RCC 7860 (cell line): ENCODE measurements at places on chromosomes 5 and 9.

GRCh38 chr9:133002147-133003070, 23.9 kb downstream of the GFI1B start:
- DNase-seq, result no peak

GRCh38 chr9:99294850-99295461, 72.9 kb downstream of the SEC61B start:
- no peak for DNase-seq

DNA sequence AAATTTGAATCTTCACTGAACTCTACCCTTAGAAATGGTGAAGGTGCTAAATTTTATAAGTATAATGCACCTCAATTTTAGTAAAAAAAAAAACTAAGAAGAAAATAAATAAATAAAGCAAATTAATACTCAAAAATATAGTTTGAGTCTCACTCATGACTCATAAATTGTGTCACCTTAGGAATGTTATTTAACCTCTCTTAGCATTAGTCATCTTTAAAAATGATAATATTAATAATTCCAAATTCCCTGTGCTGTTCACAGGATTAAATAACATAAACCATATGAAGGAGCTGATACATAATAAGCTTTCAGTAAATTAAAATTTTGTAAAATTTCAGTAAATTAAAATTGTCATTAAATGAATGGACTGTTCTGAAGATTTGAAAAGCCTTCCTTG, 339.8 kb upstream of the RGMB start:
- no peak for DNase-seq

GRCh38 chr5:134577796-134578577, 52.5 kb downstream of the JADE2 start:
- DNase-seq, result peak; percentile 63

DNA sequence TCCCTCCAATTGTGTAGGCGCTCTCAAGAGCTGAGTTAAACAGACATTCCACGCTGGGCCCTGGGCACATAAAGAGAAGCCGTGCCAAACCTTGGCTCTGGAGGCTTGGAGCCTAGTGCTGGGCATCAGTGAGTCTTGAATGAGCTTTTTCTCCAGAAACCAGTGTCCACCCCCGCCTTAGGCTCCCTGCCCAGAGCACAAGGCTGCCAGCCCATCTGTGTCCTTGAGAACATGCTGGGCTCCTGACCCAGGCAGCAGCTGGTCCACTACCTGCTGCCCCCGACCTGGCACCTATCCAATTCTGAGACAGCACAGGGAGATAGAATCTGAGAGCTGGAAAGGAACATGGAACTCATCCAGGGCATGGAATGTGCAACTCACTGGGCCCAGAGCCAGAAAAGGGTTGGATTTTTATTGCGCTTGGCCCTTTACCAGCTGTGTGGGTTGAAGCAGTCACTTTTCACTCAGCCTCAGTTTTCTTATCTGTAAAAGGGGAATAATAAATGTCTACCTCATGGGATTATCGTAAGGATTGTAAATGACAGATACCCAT, 92.4 kb upstream of the CPLX2 start:
- DNase-seq, result peak; percentile 30

DNA sequence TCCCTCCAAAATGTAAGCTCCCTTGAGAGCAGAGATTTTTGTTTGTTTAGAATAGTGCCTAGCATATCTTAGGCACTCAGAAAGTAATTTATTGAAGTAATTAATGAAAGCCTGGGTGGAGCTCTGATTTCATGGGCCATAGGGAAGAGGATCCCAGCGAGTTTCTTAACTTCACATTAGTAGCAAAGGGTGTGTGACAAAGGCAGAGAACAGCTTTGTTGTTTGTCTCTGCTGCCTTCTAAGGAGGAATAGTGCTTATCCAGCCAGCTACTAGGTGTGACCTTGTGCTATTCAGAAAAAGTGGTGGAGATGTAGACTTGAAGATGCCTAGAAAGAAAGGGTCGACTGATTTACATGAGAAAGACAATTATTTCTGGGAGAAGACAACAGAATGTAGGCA, 149.0 kb downstream of the CD180 start:
- no peak for DNase-seq

GRCh38 chr5:81167544-81167943, 65.6 kb upstream of the CKMT2 start:
- DNase-seq, result no peak

DNA sequence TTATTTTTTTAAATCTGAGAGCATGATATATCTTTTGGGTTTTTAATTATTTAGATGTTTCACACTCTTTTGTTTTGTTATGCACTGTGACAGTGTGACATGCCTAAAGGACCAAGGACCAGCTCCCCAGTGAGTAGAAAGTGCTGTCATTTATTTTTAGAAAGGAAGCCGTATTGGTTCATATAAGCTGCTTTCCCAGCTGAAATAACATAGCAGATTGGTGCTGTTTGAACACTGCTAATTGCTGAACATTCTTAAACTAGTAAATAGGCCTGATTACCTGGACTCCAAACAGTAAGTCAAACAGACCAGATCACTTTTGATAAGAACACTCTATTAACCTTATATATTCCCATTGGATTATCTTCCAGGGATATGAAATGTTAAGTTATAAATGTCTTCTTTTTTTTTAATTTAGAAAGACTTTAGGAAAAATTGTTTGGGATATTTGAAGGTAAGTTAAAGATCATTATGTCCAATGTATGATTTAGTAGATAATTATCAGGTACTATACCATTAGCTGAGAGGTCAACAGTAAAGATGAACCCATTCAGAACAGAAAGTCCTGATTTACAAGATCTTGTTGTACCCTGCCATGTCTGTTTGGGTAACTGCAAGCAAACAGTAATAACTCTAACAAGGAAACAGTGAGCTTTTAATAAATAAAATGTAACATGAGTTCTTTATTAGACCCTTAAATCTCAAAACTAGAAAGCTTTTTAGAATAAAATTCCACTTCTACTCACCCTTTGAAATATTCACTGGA, 27.8 kb upstream of the ELL2 start:
- no peak for DNase-seq

DNA sequence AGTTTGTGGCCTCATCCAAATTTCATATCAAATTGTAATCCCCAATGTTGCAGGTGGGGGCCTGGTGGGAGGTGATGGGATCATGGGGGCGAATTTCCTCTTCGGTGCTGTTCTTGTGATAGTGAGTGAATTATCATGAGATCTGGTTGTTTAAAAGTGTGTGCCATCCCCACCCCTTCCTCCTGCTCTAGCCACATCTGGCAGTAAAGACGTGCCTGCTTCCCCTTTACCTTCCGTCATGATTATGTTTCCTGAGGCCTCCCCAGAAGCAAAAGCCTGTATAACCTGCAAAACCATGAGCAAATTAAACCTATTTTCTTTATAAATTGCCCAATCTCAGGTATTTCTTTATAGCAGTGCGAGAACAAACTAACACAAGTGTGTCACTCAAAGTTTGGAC, 71.0 kb upstream of the MOCS2 start:
- DNase-seq, result no peak

DNA sequence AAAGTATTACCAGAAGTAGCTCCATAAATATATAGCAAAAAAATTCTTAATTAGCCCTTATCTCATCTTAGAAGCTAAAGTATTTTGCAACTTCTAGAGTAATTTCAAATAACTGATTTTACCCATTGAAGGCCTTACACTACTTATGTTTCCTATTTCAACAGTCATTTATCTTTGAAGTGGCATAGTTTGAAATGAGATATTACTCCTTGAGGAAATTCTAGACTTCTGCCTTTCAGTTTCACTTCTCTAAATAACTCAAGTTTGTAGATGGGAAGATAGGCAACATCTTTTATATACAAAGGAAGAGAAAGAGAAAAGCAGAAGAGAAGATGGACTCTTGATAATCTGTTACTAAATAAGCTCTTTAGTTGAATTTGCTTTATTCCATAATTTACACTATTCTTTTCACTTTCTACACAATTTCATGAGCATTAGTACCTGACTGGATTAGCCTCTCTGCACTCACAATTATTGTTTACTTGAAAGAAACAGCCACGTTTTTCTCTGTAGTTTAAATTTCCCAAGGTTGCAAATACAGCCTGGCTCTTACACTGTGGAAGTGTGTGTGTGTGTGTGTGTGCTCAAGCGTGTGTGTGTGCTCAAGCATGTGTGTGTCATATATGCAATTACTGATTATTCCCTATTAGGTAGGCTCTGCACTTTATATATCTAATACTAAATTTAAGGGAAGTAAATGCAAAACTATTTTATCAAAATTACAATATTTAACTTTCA, 60.6 kb upstream of the EMB start:
- DNase-seq, result no peak

- DNase-seq, result peak; percentile 91
Measured at GRCh38 chr9:129143031-129143927, 32.1 kb downstream of the PTPA start.

DNA sequence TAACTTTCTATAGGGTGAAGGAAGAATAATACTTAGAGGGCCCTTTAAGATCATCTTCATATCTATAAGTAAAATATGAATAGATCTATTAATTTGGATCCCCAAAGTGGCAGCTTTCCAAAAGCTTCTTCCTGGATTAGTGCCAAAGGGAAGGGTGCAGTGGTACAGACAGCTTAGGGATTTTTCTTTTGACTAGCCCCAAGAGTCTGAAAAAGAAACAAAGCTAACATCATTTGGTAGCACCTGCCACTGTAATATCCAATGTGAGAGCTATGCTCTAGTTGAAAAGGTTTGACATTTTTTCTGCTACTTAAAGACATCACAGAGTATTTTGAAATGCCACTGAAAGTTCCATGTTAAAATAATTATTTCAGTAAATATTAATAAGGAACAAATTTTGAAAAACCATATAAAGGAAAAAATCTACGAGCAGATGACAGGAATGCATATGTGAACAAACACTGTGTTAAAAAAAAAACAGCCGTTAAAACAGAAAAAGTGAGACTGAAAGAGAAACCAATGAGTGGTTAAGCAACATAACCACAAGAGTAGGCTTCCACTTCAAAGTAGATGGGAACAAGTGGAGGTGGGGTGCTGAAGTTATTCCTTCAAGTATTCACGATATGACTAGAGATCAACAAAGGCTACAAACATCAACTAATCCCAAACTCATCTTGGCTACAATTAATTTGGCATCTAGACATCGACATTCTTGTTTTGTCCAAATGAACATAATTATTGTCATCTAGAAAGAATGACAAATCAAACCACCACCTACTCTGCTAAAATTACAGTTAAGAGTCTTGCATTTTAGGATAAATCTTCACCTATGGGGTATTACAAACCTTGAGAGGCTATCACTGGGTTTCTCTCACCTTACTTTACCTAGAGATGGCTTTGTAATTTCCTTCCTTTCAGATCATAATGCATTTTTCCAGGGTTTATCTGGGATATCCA, 137.5 kb downstream of the CPLANE1 start:
- DNase-seq, result no peak

- no peak for DNase-seq
Measured at GRCh38 chr5:131245312-131245711, 18.5 kb upstream of the CDC42SE2 start.

GRCh38 chr9:81557452-81558090, 131.8 kb downstream of the TLE1 start:
- no peak for DNase-seq

DNA sequence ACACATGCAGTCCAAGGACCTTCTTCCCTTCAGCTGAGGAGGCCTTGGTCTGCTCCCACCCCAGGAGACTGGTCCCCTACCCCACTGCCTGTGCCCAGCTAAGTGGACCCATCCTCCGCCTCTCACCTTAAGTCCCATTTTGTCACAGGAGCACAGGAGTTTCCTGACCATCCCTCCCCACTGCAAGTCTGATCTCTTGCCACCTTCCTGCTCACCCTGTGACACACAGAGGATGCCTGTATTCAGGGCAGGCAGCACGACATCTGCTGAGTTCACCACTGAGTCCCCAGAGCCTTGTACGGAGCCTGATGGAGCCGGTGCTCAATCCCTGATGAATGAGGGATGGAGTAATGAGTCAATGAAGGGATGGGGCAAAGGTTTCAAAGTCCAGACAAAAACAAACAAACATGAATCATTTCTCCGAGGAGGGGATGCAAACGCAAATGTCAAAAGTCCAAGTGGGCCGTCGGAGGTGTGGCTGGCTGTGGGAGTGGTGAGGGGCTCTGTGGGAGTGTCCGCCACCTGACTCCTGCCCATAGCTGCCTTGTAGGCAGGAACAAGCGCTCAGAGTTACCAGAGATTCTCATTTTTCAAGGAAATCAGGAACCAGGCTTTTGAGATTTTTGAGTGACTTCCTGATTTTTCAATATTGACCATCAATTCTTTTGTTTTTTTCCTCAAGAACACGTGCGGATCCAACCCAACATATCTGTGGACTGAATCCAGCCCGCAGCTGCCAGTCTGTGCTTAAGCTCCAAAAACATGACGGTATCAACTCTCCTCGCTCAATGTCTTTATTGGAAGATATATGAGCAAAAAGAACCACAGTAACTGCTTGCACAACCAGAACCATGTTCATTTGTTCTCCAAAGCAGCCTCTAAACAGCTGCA, 4.4 kb downstream of the RAPGEF1 start:
- DNase-seq, result peak; percentile 54

GRCh38 chr9:86665416-86665815, 281.9 kb downstream of the GAS1 start:
- DNase-seq, result no peak

- DNase-seq, result peak; percentile 50
Measured at GRCh38 chr9:124077915-124078572, 66.5 kb downstream of the LHX2 start.

DNA sequence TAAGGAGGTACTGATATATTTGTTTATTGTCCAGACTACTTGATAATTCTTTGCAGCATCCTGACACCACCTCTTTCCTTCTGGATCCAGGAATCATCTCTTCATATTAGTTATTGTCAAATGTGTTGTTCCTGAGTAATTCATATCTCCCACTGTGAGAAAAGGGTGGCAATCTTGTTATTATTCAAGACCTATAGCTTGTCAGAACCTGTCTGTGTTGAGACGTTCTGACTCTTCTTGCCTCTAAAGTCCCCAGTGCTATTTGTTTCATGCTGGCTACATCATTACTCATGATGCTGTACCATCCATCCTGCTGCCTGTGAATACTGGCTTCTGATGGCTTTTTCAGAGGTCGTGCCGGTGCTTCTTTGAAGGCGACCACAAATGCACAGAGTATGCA, 68.7 kb upstream of the TAF11L2 start:
- DNase-seq, result no peak

DNA sequence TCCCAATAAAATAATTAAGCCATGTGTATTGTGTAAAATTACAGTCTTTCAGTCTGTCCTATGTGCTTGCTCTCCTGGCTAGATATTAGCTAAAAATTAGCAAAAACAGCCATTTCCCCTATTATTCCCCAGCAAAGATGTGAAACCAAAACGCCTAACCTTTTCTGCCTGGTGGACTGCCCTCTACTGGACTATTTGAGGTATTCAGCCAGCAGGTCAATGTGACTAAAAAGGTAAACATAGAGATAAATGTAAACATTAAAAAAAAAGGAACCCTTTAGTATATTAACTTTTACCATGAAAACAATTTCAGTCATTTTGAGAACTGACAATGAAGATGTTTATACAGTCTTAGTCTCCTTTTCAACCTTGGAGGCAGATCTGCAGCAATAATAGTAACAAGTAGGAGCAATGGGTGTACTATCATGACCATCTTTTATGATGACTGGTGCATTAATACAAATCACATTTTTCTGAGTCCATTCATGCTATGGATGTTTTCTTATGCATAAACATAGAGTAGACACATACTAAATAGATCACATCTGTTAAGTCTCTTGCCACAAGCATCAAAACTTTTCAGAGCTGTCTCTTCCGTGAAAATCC, 10.1 kb downstream of the ATG12 start:
- DNase-seq, result peak; percentile 20

GRCh38 chr9:114275246-114276004, 47.5 kb upstream of the ORM1 start:
- peak; percentile 67 for DNase-seq
